ENCODE measurements at places on chromosomes 12 and 14.

DNA sequence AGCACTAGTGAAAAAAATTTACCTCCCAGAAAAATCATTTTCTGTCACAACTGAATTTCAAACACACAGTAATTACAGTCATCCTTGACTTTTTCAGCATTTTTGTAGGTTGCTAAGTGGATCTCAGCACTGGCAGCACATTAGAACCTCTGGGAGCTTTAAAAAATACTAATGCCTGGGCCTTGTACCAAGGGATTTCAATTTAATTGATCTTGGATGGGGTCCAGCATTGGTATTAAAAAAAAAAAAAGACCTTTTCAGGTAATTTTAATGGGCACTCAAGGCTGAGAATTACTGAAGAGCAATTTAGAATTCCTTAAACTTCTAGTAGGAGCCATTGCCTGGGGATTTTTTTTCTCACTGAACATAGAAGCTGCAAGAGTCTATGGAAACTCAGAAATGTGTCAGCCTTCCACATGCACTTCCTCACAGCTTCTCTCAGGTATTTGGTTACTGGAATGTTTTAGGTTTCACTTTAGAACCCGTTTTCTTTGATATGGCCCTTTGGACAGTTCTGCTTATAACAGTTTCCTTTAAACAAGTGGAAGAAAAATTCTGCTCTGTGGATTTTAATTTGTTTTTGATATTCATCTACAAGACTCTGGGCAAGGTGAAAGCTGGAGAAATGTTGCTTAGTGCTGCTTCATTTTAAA is 88.5 kb upstream of the DACT1 start:
- no peak for DNase-seq

GRCh38 chr14:82003426-82003825 is 469.8 kb upstream of the SEL1L start:
- DNase-seq = peak; percentile 7

DNA sequence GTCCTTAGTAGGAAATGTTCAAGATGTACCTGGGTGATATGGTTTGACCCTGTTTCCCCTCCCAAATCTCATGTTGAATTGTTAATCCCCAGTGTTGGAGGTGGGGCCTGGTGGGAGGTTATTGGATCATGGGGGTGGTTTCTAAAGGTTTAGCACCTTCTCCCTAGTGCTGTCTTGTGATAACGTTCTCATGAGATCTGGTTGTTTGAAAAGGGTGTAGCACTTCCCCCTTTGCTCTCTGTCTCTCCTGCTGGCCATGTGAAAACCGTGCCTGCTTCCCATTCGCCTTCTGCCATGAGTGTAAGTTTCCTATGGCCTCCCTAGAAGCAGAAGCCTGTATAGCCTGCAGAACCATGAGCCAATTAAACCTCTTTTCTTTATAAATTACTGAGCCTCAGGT is 353.0 kb upstream of the SFSWAP start:
- no peak for DNase-seq

- DNase-seq = no peak
Observed at GRCh38 chr12:121189619-121190155, 20.2 kb upstream of the P2RX4 start.

DNA sequence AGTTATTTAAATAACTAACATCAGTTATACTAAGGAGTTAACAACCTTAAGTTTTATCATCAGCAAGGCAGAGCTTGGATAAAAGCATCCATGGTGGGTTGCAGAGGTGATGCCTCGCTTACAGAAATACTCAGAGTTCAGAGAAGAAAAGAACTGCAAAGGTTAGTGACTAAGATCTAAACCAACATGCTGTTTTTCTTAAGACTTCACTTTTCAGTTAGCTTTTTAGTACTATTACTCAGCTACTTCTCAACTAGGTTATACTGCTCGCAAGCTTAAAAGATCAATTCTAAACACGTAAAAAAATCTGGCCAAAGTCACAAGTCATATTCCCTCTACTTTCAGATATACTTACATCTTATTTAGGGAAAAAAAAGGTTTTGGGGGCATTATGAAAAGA is 2.8 kb downstream of the PPP1CC start:
- no peak for DNase-seq
